ENCODE measurements at places on chromosomes 3 and 15.

- DNase-seq, result peak; percentile 10
Observed at GRCh38 chr3:34008191-34008590, 209.8 kb downstream of the PDCD6IP start.

GRCh38 chr3:107982165-107982564, 108.7 kb downstream of the CD47 start:
- no peak for DNase-seq

- no peak for DNase-seq
Observed at GRCh38 chr3:33807191-33807590, 8.8 kb downstream of the PDCD6IP start.

GRCh38 chr3:46711760-46712159, 5.9 kb downstream of the PRSS50 start:
- no peak for DNase-seq

DNA sequence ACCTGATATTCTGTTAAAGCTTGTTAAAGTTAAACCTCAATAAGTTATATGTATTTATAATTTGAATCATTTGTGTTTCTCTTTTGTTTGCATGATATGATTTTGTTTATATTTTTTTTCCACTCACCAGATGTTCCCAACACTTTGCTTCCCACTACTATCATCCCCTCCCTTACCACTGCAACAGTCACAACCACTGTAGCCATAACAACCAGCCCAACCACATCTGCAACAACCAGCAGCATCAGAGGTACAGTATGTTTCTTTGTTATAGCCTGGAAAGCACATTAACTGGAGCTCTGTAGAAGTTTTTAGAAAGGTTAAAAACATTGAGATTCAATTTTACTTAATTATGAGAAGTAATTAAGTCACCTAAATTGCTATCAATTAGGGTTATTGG, 1011.9 kb downstream of the VGLL3 start:
- DNase-seq, result no peak

GRCh38 chr3:36964817-36965216, 20.0 kb upstream of the TRANK1 start:
- no peak for DNase-seq

GRCh38 chr15:80502782-80503181, 98.6 kb downstream of the ARNT2 start:
- no peak for DNase-seq

DNA sequence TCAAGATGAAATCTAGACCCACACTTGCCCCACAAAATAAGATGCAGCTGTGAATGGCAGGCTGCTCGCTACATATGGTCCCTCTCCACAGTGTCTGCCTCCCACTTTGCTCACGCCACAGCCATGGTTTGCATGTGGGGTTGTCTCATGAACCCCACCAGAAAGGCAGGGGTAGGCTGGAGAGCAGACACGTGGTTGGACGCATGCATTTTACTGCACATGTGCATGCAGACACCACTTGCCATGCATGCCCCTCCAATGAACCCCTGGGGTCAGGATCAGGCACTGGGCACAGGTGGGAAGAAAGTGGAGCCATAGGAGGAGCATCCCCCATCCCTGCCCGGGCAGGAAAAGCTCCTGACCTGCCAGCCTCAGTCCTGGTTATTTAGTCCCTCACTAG, 20.7 kb downstream of the SCN5A start:
- DNase-seq, result no peak

GRCh38 chr3:113297287-113297686, 85.9 kb downstream of the BOC start:
- DNase-seq, result no peak
